ENCODE measurements at places on chromosomes 6 and 20.
A peak's percentile ranks its signal among the peaks of the same experiment; 100 is the strongest.

GRCh38 chr20:59718071-59718470 lies 113.7 kb downstream of the PHACTR3 start:
- H3K4me3 ChIP-seq, result no peak overlapping the region
- no peak for DNase-seq
- no peak overlapping the region for H3K27ac ChIP-seq
- no peaks in the 10 kb centered on the region for H3K36me3 ChIP-seq

GRCh38 chr6:97097068-97098047 lies 172.8 kb downstream of the KLHL32 start:
- no peak overlapping the region for H3K4me3 ChIP-seq
- H3K27ac ChIP-seq, result no peak overlapping the region
- no peak for DNase-seq
- no peaks in the 10 kb centered on the region for H3K27me3 ChIP-seq

DNA sequence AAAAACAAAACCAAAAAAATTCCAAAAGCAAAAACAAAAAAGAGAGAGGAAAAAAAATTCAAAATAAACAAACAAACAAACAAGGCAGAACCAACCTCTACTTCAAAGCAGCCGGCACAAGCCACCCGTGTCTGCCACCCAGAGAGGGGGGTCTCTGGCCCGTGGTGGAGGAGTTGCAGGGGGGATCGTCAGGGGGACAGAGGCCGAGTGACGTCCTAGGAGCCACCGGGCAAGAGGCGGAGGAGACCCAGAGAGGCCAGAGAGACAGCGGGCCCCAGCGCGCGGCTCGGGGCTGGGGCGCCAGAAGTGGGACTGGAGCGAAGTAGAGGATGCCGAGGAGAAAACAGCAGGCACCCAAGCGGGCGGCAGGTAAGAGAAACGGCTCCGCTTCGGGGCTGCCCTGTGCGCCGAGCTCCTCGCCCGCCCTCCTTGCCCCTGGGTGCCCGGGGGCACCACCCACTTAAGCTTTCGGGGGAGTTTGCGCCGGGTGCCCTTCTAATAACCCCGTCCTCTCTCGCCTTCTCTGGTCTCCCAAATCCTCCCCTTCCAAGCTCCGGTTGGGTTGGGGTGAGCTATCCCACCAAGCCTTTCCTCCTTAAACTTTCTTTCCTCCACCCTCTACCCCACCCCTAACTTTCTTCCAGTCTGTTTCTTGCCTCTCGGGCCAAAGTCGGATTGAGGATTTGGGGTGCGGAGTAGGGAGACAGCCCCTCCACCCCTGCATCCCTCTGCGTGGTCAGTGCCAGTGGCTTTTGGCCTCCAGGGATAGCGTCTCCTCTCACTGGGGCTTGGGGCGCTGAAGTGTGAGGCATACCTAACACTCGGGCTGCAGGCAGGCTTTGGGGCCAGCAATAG lies 1.0 kb downstream of the TSHZ2 start:
- no peaks in the 10 kb centered on the region for H3K36me3 ChIP-seq
- no peaks in the 10 kb centered on the region for H3K27me3 ChIP-seq
- DNase-seq, result no peak
- H3K4me3 ChIP-seq, result no peak overlapping the region

DNA sequence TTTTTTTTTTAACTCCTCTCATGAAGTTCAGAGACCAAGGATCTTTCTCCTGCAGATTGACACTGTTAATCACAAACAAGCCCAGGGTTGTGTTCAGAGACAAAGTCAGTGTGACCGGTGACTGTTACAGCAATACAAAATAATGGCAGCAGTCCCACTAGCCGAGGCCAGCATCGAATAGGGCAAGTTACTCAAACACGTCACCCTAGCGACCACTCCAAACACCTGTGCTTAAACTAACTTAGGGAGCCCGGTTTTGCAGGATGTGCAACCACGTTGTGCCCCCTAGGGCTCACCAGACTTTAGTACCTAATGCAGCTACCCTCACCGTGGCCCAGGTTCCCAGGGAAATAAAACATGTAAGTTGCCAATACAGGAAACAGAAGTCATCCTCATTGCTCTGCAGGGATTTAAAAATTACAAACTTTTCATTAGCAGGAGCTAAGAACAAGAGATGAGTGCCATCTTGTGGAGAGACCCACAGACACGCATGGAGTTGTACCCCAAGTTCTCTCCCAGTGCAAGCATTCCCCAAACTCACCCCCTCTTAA lies 38.1 kb downstream of the FAM50B start:
- no peak overlapping the region for H3K4me3 ChIP-seq
- peak; percentile 59 for DNase-seq
- no peaks in the 10 kb centered on the region for H3K36me3 ChIP-seq
- H3K27me3 ChIP-seq, result no peaks in the 10 kb centered on the region
- peak overlapping the region; percentile 62 for H3K27ac ChIP-seq
- peaks cover 28% of the 10 kb centered on the region for H3K4me1 ChIP-seq

- H3K27ac ChIP-seq, result no peak overlapping the region
- DNase-seq, result no peak
- H3K4me1 ChIP-seq, result no peaks in the 10 kb centered on the region
- no peaks in the 10 kb centered on the region for H3K27me3 ChIP-seq
- H3K4me3 ChIP-seq, result no peak overlapping the region
Observed at GRCh38 chr6:107546691-107547450, 57.0 kb downstream of the SOBP start.

GRCh38 chr6:157133856-157134255 lies 189.5 kb downstream of the TMEM242 start:
- DNase-seq, result no peak
- no peaks in the 10 kb centered on the region for H3K27me3 ChIP-seq
- H3K4me1 ChIP-seq, result peaks cover 3% of the 10 kb centered on the region
- peaks cover 11% of the 10 kb centered on the region for H3K36me3 ChIP-seq
- no peak overlapping the region for H3K4me3 ChIP-seq

- no peaks in the 10 kb centered on the region for H3K4me1 ChIP-seq
- H3K27ac ChIP-seq, result no peak overlapping the region
- no peak overlapping the region for H3K4me3 ChIP-seq
- DNase-seq, result no peak
- H3K27me3 ChIP-seq, result no peaks in the 10 kb centered on the region
- H3K36me3 ChIP-seq, result no peaks in the 10 kb centered on the region
Observed at GRCh38 chr6:85416049-85416448, 33.8 kb upstream of the NT5E start.

GRCh38 chr20:63943808-63944077 lies 12.5 kb downstream of the UCKL1 start:
- no peaks in the 10 kb centered on the region for H3K27me3 ChIP-seq
- peaks cover 16% of the 10 kb centered on the region for H3K4me1 ChIP-seq
- peaks cover 37% of the 10 kb centered on the region for H3K36me3 ChIP-seq

GRCh38 chr20:34824806-34825529 lies 483 bp downstream of the NCOA6 start:
- H3K4me1 ChIP-seq, result peaks cover 19% of the 10 kb centered on the region
- no peaks in the 10 kb centered on the region for H3K27me3 ChIP-seq

GRCh38 chr20:53872081-53872541 lies 198.3 kb downstream of the BCAS1 start:
- H3K36me3 ChIP-seq, result no peaks in the 10 kb centered on the region
- no peak overlapping the region for H3K4me3 ChIP-seq
- no peaks in the 10 kb centered on the region for H3K27me3 ChIP-seq

GRCh38 chr6:123962508-123962907 lies 158.8 kb downstream of the NKAIN2 start:
- no peaks in the 10 kb centered on the region for H3K36me3 ChIP-seq
- no peaks in the 10 kb centered on the region for H3K27me3 ChIP-seq
- DNase-seq, result peak; percentile 86
- no peak overlapping the region for H3K4me3 ChIP-seq

DNA sequence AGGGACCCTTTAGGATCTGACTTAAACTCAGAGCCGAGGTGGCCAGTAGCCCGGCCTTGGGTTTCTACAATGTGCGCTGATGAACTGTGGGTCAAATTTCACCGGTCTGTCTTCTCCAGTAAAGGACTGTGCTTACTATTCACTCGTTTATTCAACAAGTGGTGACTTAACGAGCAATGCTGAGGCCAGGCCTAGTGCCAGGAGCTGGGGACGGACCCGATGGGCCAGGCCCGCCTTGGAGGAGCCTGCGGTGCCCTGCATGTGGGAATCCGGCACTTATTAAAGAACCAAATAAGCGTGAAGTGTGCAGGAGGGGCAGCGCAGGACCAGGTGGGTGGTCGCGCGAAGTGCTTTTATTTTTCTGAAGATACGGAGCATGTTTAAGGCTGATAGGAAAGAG lies 24.0 kb downstream of the CTCFL start:
- no peak overlapping the region for H3K4me3 ChIP-seq
- peak; percentile 78 for DNase-seq
- no peaks in the 10 kb centered on the region for H3K27me3 ChIP-seq
- H3K4me1 ChIP-seq, result peaks cover 15% of the 10 kb centered on the region

GRCh38 chr6:49264909-49265308 lies 198.1 kb downstream of the MMUT start:
- no peak overlapping the region for H3K4me3 ChIP-seq
- H3K27ac ChIP-seq, result no peak overlapping the region
- no peaks in the 10 kb centered on the region for H3K27me3 ChIP-seq

DNA sequence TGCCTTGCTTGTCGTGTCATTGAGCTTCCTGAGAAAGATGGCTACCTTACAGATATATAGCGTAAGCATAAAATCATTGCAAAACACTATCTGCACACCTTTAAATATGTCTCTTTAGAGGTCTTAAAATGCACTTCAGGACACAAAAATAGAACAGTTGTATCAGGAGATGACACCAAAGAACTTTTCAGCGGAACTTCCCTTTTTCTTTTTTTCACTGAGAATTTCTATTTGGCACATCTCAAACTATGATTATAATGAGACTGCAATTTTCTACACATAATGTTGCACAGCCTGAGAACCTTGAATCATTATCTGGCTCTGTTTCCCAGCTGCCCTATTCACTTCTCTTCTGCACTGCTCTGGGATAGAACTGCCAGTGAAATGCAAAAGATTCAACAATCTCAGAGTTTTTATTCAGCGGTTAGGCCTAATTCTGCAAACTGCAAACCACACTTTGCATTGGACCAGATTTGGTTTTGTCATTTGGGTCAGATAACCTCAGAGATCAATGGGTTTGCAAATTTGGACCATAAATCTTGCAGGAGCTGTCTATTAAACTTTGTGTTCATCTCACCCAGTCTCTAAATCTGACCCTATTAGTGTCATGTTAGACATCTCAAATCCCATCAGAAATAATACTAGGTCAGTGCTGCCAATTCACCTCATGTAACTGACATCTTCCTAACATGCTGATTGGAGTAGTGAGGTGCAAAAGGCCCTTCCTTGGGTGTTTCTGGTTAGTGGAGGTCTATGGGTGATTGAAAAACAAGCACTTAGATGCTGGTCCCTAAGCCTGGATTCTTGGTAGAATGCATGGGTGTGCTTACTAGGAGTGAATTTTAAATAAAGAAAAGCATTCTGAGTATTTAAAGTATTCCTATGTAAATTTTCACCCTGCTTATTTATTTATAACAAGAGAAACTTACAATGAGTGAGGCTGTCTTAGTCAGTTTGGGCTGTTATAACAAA lies 382.7 kb downstream of the UTRN start:
- no peaks in the 10 kb centered on the region for H3K36me3 ChIP-seq
- DNase-seq, result no peak
- H3K27ac ChIP-seq, result no peak overlapping the region
- no peaks in the 10 kb centered on the region for H3K27me3 ChIP-seq

DNA sequence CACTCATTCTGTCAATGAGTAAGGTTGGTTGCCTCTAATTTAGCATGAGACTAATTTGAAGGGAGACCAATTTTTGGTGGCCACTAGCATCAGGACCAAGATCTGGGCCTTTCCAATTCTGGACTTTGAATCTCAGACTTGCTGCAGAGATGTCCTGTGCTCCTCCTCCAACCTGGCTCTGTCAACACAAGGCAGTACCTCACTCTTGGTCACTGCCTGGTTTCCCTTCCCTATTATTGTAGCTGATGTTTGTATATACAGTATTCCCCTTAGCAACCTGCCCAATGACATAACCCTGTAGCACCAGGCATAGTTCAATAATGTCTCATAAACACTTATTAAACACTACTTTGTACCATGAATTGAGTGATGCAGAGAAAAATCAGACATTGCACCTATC lies 50.4 kb downstream of the UNC5CL start:
- no peak for DNase-seq
- no peak overlapping the region for H3K4me3 ChIP-seq
- H3K27ac ChIP-seq, result no peak overlapping the region
- no peaks in the 10 kb centered on the region for H3K27me3 ChIP-seq
- no peaks in the 10 kb centered on the region for H3K4me1 ChIP-seq

DNA sequence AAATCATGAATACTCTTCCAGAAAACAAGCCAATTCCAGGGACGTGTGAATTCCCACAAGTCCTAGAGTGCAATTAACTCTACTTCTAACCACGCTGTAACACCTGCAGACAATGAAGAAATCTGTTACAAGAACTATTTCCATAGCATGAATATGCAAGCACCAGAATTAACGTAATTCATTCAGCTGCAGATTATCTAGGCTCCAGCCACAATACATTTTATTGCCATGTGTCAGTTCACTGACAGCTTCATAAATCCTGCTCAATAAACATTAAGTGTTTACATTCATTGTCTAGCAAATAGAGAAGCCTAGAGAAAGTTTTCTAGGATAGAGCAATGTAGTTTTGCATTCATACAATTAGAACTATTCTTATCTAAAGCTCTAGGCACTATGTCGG lies 1348.5 kb downstream of the GRIK2 start:
- H3K4me3 ChIP-seq, result no peak overlapping the region
- no peak overlapping the region for H3K27ac ChIP-seq
- no peaks in the 10 kb centered on the region for H3K27me3 ChIP-seq
- no peaks in the 10 kb centered on the region for H3K36me3 ChIP-seq

DNA sequence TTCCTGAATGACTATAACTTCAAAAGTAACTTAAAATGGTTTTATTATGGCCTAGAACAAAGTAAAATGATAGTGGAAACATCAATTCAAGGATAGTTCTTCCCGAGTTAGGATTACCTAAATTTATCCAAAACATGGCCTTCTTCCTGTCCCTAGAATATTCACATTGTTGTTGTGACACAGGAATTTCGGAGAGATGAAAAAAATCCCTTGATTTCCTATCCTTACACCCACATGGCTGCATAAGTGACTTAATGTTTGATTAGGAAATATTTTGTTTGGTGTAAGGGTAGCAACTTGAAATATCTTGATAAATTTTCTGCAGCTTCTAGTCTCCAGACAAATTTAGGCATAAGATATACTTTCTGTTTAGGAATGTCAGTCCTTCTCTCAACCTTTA lies 27.8 kb downstream of the ZNF451 start:
- H3K27ac ChIP-seq, result no peak overlapping the region
- H3K27me3 ChIP-seq, result no peaks in the 10 kb centered on the region
- no peak for DNase-seq
- no peak overlapping the region for H3K4me3 ChIP-seq
- H3K4me1 ChIP-seq, result no peaks in the 10 kb centered on the region

- no peak overlapping the region for H3K27ac ChIP-seq
- no peaks in the 10 kb centered on the region for H3K36me3 ChIP-seq
- H3K4me3 ChIP-seq, result no peak overlapping the region
Observed at GRCh38 chr6:77298283-77298682, 165.0 kb downstream of the HTR1B start.

GRCh38 chr6:122198922-122199321 lies 200.5 kb upstream of the HSF2 start:
- H3K27ac ChIP-seq, result no peak overlapping the region
- no peaks in the 10 kb centered on the region for H3K36me3 ChIP-seq
- no peak for DNase-seq
